ENCODE measurements at places on chromosomes 11 and 22.

DNA sequence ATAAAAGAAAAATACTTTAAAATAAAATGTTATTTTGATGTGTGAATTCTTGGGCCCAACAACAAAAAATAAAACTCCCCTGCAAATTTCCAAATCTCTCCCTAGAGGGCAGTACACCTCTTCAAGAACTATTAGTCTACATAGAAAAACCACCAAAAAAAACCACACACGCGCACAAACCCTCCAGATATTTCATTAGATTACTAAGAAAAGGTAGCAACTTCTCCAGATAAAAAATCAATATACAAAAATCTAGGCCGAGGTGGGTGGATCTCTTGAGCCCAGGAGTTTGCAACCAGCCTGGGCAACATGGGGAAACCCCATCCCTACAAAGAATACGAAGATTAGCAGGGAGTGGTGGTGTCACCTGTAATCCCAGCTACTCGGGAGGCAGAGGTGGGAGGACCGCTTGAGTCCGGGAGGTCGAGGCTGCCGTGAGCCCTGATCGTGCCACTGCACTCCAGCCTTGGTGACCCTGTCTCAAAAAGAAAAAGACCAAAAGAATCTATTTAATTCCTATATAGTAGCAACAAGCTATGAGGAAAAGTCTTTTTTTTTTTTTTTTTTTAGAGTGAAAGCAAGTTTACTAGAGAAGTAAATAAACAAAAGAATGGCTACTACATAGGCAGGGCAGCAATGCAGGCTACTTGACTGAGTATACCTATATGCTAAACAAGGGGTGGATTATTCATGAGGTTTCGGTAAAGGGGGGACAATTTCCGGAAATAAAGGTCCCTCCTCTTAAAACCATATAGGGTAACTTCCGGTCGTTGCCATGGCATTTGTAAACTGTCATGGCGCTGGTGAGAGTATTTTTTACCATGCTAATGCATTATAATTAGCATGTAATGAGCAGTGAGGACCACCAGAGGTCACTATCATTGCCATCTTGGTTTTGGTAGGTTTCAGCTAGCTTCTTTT lies 13.1 kb downstream of the B3GNT6 start:
- DNase-seq, result peak; percentile 98

GRCh38 chr22:41216984-41217383 lies 11.9 kb downstream of the L3MBTL2 start:
- no peak for DNase-seq

GRCh38 chr11:71333473-71333872 lies 81.1 kb upstream of the SHANK2 start:
- no peak for DNase-seq

DNA sequence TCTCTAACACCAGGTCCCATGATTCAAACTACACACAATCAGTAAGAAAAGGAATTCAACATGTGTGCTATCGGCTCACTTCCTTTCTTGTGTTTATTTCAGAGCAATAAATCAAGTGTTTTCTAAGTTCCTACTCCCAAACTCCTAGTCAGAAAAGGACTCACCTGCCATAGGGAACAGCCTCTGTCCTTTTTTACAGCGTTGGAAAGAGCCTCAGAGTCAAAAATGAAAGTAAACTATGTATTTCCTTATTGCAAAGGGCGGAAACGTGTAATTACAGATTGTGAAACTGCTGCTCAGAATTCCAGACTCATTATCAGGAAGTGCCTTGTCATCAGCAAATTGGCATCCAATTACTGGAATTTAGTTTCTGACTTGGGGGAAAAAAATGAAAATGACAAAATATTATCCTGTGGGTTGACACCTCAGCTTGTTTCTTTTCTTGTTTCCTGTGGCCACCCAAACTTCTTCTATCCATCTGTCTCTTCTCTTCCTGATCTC lies at the start of gene CASP4:
CASP4 (minus strand) TSS at position 220 of the 501 bp plus-strand sequence; CDS start at position 171, 49 bp downstream.
- DNase-seq, result peak; percentile 80

- DNase-seq, result no peak
Observed at GRCh38 chr11:111937844-111938243, 701 bp downstream of the DIXDC1 start.

GRCh38 chr11:13686776-13687175 lies 18.3 kb downstream of the FAR1 start:
- DNase-seq, result peak; percentile 46

GRCh38 chr11:48013269-48013901 lies 33.0 kb downstream of the PTPRJ start:
- peak; percentile 25 for DNase-seq

GRCh38 chr11:94767701-94768601 lies at the start of gene AMOTL1:
Gene AMOTL1, plus strand, starts transcription at chr11:94768356. Its CDS starts 156 bp downstream, at chr11:94768512.
- DNase-seq, result peak; percentile 91

DNA sequence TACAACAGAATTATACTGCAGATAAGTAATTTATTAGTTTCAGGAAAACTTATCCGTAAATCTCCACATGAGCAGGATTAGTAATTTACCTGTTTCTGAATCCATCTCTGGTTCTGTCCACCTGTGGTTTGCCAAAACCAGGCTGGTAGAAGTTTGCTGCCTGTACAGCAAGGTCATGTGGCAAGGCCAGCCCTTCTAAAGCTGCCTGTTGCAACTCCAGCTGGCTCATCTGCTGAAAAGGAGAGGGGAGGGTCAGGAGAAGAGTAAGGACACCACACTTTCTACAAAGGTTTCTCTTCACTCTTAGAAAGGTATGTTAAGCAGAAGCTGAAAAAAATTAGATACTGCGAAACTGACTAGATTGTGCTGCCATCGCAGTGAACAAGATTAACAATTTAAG lies 42.3 kb downstream of the EIF4ENIF1 start:
- DNase-seq, result no peak

GRCh38 chr11:2929950-2930703 lies 907 bp upstream of the PHLDA2 start:
- peak; percentile 55 for DNase-seq

GRCh38 chr22:21038405-21038804 lies 6.0 kb upstream of the SLC7A4 start:
- DNase-seq, result no peak

GRCh38 chr22:19522190-19522880 lies 1.9 kb downstream of the CLDN5 start:
- DNase-seq, result peak; percentile 20

DNA sequence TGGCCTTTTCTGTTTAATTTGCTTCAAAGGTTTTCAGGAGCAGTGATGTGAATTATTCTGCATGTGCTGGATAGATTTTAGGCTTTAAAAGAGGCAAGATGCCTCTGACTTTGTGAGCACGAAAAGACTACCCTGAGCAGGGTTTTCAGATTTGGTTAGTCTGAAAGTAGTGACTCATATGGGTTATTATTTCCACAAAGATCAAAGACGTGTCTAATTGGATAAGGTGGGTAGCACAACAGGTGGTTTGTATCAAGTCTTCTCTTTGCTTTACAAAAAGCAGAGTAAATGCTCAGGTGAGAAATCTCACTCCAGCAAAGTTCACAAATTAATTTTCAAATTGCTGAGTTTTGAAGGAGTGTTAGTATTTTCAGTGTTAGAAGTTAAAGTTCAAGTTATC lies 37.6 kb upstream of the DBX1 start:
- no peak for DNase-seq

- no peak for DNase-seq
Observed at GRCh38 chr11:32341620-32342613, 93.4 kb downstream of the WT1 start.

DNA sequence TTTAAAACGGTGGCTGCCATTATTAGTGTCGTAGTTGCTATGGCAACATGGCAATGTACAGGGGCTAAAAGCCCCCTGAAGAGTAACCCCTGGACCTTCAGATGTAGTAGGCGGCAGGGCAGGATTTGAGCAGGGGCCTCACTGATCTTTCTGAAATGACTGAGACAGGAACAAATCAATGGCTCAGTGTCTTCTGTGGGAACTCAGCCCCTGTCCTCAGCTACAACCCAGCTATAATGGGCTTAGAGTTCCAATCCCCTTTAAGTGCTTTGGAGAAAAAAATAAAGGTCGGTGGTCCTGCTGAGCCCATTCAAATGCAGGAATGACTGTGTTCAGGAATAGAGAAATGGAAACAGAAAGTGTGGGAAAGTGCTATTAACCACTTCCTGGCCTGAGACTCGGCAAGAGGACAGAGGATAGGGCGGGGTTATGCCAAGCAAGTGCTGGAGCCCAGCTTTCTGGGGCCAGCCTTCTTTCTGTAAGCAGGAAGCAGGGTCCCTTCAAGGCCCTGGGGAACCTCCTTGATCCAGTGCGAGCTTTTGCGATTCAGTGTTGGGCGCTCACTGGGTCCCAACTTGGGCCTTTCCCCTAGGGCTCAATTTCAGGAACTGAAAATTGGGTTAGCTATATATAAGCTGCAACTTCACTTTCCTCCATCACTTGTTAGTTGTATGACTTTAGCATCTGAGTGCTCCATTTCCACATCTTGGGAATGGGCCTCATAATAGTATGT lies 6.1 kb upstream of the CD82 start:
- peak; percentile 81 for DNase-seq

GRCh38 chr22:37384691-37385090 lies 42.6 kb downstream of the ELFN2 start:
- DNase-seq, result no peak

DNA sequence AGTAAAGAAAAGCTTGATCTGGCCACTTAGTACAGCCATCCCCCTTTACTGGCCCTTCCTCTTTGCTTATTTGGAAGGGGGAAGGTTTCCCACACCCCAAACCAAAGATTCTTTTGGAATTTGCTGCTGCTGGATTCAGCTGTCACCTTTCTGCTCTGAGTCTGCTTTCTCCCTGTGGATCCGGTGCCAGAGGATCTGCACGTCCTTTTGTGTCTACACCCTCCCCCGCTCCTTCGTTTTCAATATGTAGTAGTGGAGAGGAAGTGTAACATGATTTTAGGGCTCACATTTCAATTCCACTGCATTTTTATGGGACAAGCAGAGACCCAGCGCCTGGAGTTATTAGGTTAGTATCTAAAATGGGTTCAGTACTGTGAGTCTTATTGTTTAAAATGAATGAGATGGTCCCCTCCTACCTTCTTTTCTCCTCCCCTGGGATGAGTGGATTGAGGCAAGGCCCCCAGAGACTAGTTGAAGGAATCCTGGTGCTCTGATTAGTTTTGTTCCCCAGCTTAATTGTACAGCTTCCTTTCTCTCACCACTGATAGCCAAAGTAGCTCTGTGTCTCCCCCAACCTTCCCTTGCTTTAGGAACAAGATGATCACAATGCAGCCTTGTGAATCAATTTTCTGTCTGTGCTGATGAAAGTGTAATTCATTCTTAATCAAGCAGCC lies 30.5 kb upstream of the CABP7 start:
- DNase-seq, result no peak

- DNase-seq, result peak; percentile 71
Observed at GRCh38 chr22:38202437-38203089, 769 bp downstream of the MAFF start.
